GM04503 (cell line): ENCODE measurements at places on chromosomes 3 and 15.
A peak's percentile ranks its signal among the peaks of the same experiment; 100 is the strongest.

- peak; percentile 59 for DNase-seq
Observed at GRCh38 chr15:69154684-69155083, 5.8 kb upstream of the GLCE start.

DNA sequence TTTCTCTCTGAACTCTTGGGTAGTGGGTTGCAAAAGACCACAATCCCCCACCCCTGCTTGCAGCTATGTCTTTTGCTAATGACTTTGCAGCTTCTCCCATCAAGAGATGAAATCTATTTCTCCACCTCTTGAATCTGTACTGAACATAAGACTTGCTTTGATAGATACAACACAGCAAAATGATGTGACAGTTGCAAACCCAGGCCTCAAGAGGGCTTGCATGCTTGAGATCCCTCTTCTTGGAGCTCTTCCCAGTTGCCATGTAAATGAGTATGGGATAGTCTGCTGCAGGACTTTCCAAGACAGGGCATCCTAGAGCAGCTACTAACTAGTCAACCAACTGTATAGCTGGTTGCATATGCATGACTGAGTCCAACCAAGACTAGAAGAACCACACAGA, 783.6 kb downstream of the PDCD6IP start:
- no peak for DNase-seq

GRCh38 chr3:46835054-46835453, 28.2 kb downstream of the MYL3 start:
- DNase-seq, result no peak

DNA sequence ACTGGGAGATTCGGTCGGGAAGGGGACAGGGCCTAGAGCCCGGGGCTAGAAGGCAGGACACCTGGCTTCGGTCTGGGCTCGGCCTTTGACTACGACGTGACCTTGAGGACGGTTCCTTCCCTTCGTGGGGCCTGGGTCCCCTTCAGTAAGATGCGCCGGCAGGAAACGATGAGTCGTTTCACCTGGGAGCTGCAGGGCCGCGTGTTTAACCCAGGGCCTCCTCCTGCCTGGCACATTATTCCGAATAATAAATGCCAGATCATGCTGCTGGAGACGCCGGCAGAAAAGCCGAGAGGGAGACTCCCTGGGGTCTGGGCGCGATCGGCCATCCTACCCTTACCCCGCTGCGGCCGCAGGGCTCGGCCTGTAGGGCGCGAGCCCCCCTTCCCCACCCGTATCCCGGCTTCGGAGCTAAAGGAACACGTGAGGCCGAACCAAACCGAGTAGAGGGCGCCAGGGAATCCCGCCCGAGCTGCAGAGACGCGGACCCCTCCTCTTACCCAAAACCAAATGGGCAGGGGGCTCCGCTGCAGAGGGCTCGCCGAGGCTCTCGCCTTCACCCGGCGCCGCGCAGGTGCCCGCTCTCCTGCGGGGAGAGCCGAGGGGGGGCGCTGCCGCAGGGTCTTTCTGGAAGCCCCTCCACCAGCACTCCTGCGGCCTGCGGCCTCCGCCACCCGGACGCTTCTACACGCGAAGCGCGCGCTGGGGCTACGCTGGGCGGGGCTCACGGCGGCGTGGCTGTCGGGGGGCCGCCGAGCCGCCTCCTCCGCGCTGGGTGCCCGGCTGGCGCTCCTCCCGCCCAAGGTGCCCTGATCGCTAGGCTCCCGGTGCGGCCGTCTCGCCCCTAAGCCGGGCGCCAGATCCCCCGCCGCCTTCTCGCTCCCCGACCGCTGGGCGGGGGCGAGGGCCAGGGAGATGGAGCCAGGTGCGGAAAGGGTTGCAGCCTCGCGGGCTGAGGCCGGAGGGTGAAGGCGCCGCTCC, at the start of gene BDH1:
Gene BDH1 (minus strand): TSS at position 688 of the 981 bp plus-strand sequence. CDS start 9,525 bp downstream, outside the sequence.
- no peak for DNase-seq

DNA sequence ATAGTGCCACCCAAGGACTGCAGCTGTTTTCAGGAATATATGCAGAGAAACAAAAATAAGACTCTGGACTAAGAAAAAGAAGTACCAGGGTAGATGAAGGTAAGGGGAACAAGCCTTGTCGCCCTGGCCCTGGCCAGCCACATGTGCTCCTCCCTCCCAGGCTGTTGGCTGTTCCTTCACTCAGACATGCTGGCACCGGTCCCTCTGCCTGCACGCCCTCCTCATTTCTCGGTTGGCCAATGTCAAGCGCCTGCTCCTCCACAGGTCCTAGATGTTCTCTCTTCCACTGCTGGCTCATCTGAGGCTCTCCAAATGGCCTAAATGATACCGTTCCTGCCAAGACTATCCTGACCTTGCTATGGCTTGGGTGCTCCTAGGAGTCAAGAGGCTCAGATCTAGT, 288.4 kb upstream of the LYSMD4 start:
- no peak for DNase-seq

- no peak for DNase-seq
Observed at GRCh38 chr15:65521350-65521749, 3.9 kb upstream of the DPP8 start.

DNA sequence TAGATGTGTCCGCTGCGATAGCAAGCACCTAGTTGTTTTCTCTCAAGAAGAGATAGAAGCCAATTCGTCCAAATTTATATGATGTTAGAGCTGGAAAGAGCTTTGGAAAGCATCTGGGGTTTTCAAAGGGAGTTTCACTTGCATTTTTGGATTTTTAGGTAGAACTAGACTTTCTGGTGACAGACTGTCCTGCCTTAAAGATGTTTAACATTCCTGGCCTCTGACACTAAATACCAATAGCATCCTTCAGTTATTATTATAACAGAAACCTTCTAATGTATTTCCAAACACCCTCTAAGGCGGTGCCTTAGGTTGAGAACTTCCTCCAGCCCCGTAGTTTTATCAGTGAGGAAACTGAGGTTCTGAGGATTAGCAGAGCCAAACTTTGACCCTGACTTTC, 305.3 kb downstream of the SATB1 start:
- no peak for DNase-seq

DNA sequence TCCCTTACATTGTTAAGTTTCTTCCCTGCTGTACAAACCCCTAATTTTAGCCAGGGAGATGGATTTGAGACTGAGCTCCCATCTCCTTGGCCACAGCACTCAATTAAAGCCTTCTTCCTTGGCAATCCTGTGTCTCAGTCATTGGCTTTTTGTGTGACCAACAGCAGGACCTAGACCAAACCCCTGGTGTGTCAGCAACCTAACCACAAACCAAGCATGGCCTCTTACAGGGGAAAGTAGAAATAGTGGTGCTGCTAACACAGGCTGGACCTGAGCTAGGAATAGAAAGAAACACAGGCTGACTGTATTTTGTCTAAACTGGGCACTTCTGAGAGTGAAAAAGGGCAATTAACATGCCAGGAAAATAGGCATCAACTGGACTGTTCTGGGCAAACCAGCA, 37.9 kb downstream of the PPCDC start:
- no peak for DNase-seq

- DNase-seq, result no peak
Observed at GRCh38 chr3:177811835-177812234, 614.6 kb upstream of the TBL1XR1 start.

GRCh38 chr3:97278506-97278905, 464.1 kb downstream of the EPHA6 start:
- DNase-seq, result no peak

DNA sequence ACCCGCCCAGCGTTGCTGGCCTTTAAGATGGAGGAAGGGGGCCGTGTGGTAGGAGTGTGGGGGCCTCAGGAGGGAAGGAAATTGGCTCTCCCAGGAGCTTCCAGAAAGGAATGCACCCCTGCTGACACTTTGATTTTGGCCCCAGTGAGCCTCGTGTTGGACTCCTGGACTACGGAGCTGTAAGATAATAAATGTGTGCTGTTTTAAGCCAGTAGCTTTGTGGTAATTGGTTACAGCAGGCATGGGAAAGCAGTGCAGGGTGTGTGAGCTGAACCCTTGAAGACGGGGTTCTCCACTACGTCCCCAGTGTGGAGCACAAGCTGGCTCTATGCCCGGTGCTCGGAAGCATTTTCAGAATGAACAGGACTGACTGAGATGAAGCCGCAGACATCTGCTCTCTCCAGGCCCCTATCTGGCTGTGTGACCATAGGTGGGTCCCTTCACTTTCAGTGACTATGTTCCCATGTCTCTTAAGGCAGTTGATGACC, 22.9 kb upstream of the CGNL1 start:
- DNase-seq, result no peak

DNA sequence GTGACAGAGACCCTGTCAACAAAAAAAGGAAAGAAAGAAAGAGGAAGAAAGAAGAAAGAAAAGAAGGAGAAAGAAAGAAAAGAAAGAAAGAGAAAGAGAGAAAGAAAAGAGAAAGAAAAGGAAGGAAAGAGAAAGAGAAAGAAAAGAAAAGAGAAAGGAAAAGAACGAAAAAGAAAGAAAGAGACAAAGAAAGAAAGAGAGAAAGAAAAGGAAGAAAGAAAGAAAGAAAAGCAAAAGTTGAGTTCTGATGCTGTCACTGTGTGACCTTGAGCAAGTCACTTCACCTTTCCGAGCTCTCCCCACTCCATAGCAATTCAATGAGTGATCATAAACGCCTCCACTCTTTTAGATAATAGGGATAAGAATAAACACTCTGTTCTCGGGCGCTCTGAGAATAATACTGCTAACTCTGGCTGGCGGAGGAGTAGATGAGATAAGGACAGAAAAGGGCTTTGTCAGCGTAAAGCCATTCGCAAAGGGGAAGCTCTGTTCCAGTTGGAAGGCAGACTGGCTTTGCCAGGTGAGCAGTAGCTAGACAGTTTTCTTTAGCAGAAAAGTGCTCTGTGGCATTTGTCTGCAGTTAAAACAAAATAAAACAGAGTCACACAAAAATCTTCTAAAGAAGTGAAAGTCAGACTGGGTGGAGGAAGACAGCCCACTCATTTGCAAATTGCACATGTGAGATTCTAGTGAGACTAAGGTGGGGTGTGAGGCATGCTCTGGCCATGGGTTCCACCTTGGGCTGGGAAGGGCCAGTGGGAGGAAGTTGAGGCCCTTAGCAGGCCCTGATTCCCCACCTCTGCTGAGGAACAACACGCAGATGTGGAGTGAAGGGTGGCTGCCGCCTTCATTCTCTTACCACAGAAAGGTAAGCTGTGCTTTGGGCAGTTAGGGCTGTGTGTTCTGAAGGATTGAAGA, 9.6 kb upstream of the FLNB start:
- DNase-seq, result no peak

GRCh38 chr3:3998140-3998922, 199.1 kb downstream of the LRRN1 start:
- no peak for DNase-seq

DNA sequence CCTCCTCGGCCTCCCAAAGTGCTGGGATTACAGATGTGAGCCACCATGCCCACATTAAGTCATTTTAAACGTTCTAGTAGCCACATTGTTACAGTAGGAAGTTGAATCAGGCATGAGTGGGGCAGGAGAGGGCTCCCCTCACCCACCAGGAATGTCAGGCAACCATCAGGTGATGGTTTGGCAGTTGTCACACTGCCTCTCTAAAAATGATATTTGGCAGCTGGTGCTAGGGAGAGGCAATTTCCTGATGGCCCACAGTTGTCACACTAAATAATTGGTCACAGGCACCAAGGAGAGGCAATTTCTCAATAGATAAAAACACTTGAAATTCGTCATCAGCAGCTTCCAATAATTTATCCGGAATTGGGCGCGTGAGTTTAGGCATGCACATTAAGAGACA, 79.2 kb upstream of the ABHD2 start:
- DNase-seq, result no peak

DNA sequence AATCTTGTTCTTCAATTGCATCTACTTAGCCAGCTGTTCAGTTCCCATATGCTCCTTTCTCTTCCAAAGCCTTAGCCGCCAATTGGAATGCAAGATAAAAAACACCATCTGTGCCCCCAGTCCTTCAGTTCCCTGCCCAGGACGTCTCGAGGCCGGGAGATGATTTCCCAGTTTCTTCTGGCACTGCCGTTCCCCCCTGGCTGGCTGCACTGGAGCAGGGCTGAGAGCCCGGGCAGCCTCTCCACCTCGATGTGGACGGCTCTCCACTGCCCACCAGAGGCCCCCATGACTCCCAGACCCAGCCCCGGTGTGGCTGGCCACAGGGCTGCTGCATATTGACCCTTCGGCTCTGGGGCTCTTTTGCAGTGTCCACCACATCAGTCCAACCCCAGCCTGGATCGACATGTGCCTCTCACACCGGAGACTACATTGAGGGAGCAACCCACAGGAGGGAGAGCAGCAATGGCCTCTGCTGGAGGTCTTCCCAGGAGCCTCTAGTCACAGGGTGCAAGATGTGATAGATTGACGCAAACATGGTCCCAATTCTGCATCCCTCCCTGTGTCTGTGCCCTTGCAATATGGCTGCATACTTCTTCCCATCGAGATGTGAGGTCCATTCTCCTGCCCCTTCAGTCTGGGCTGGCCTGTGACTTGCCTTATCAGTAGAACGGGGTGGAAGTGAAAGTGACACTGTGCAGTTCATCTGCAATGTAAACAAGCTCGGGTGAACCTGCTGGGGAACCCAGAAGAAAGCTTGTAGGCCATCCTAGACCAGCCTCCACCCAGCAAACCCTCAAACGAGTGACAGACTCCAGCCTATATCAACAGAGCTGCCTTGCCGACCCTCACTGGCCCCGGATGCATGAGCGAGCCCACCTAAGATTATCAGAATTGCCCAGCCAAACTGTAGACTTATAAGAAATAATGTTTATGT, 52.3 kb upstream of the PRR20G start:
- no peak for DNase-seq

GRCh38 chr15:37618353-37618752, 316.1 kb upstream of the TMCO5A start:
- DNase-seq, result no peak

- DNase-seq, result no peak
Observed at GRCh38 chr3:43326891-43327581, 40.7 kb downstream of the SNRK start.

- DNase-seq, result no peak
Observed at GRCh38 chr3:54744291-54744690, 183.6 kb downstream of the LRTM1 start.

- DNase-seq, result no peak
Observed at GRCh38 chr3:57230006-57230405, 2.5 kb downstream of the APPL1 start.

- DNase-seq, result no peak
Observed at GRCh38 chr3:16369276-16369675, 104.3 kb downstream of the OXNAD1 start.

GRCh38 chr3:33718595-33718907, 497 bp upstream of the CLASP2 start:
- no peak for DNase-seq

DNA sequence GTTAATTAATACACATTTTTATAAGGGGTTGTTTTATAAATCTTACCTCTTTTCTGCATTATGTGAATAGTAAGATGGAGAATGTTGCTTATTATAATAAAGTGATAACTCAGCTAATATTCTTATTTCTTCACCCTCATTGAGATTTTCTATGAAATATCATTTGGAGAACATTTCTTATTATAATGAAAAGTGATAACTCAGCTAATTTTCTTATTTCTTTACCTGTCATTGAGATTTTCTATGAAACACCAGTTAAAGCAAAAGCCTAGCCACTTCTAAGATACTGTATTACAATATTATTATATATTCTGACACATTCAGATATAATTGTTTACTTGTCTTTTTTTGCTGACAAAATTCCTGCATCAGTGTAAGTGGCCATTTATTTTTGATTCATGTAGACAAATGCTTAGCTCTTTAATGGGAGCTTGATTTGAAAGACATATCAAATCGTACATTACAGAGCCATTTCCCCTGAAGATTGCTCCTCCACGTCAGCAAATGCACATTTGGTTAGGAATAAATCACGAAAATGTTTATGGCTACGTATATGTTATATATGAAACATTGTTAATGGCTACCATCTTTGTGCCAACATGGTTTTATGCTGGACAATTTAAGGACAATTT, 427.5 kb downstream of the CHL1 start:
- DNase-seq, result no peak
